ENCODE measurements at places on chromosomes 7 and 10.
A peak's percentile ranks its signal among the peaks of the same experiment; 100 is the strongest.

- DNase-seq, result no peak
Observed at GRCh38 chr10:132094581-132095234, 29.0 kb downstream of the JAKMIP3 start.

DNA sequence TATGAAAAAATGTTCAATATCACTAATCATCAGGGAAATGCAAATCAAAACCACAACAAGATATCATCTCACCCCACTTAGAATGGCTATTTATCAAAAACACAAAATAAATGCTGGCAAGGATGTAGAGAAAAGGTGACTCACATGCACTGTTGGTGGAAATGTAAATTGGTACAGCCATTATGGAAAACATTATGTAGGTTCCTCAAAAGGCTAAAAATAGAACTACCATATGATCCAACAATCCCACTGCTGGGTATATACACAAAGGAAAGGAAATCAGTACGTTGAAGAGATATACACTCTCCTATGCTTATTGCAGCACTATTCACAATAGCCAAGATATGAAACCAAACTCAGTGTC, 50.2 kb downstream of the CDK1 start:
- DNase-seq, result no peak

GRCh38 chr7:823649-824048, 8.6 kb upstream of the SUN1 start:
- no peak for DNase-seq

DNA sequence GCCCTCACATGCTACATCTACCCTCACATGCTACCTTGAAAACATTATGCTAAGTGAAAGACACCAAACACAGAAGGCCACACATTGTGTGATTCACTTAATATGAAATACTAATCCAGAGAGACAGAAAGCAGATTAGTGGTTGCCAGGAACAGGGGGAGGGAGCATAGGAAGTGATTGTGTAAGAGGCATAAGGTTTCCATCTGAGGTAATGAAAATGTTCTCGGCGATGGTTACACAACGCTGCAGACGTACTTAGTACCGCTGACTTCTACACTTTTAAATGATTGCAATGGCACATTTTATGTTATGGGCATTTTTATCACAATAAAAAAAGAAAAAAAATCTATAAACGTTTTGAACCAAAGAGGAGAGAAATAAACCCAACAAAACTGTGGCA, 742.3 kb downstream of the TYW1 start:
- DNase-seq, result no peak

- DNase-seq, result no peak
Observed at GRCh38 chr7:148127374-148127773, 463.2 kb upstream of the C7orf33 start.

GRCh38 chr7:33965183-33965744, 59.9 kb downstream of the BMPER start:
- DNase-seq, result no peak

DNA sequence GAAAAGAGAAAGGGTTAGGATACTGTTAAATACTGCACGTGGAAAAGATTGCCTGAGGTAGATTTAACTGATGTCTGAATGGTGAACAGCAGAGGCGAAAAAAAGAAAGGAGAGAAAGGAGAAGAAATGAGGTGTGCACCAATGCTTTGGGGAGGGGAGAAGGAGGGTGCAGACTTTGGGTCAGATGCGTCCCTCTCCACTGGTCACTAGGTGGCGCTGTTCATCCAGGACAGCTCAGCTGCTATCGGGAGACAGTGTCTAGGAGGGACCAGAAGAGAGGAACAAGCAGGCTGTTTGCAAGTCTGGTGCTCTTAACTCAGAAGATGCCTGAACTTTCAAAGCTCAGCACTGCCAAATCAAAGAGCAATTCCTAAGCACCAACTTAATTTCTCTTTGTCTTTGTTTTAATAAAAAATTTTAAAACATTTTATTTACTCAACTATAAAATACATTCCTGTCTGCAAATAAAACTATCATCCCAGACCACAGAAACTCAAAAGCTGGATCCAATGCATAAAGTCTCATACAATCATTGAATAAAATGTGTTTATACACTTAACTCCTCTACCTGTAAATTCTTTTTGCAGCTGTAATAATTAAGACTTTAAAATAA, 83.9 kb upstream of the PDLIM1 start:
- no peak for DNase-seq

DNA sequence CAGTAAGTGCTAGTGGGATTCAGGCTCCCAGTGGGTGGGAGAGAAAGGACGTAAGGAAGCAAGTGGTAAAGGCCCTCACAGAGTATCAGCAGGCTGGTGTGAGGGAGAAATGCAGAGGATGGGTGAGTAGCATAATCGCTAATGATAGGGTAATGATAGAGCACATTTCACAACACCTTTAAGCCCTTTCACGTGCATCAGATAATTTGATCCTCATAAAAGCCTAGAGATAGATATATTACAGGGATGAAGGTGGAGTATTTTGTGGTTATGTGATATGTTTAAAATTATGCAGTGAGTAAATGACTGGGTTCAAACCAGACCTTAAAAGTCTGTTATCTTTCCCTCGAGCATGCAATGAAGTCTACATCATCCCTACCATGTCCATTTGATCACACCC, 10.3 kb downstream of the LEP start:
- DNase-seq, result no peak

- DNase-seq, result no peak
Observed at GRCh38 chr7:150895809-150896208, 43.5 kb downstream of the AOC1 start.

DNA sequence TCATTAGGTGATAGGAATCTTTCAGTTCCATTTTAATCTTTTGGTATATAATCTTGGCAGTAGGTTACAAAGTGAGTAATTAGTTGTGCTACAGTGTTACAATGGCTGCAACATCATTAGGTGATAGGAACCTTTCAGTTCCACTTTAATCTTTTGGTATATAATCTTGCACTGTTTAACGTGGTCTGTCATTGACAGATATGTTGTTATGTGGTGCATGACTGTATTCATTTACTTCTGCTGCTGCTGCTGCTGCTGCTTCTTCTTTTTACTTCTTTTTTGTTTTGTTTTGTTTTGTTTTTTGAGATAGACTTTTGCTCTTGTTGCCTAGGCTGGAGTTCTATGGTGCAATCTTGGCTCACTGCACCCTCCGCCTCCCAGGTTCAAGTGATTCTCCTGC, 28.6 kb downstream of the ST7 start:
- no peak for DNase-seq

DNA sequence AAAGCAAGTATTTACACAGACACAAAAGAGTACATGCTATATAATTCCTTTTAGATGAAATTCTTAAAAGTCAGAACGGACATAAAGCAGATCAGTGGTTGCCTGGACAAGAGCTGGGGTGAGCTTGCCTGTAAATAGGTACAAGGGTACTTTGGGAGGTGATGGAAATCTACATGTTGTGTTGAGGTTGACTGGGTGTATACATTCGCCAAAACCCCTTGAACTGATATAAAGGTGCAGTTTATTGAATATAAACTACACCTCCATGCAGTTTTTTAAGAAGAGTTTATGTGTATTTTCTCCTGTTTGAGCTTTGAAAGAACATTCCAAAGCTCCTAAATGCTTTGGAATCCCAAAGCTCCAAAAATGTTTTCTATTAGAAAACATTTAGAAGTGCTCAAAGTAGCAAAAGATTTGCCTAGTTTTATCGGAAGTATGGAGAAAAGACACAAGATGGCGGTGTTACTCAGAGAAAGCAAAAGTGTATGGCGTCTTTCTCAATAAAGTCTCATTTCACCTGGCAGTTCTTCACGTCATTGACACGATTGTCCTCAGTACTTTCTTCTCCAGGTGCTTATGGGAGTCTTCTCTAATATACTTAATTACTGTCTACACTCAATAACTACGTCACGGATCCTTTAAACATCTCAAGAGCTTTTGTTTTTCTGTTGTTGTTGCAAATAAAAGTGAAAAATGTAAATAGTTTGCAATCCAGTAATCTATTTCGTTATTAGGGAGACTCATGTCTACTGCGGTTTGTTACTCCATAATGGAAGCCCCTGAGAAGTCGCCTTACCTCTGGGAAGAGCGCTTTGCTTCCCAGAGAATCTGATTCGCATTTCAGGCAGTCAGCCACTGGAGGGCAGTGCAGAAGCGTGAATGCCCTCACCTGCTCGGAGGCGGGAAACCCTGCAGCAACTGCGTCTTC, 14.7 kb upstream of the SEC61G start:
- peak; percentile 20 for DNase-seq

- DNase-seq, result no peak
Observed at GRCh38 chr10:16673443-16673842, 143.8 kb downstream of the RSU1 start.

GRCh38 chr10:25078658-25079431, 62.4 kb downstream of the THNSL1 start:
- no peak for DNase-seq

DNA sequence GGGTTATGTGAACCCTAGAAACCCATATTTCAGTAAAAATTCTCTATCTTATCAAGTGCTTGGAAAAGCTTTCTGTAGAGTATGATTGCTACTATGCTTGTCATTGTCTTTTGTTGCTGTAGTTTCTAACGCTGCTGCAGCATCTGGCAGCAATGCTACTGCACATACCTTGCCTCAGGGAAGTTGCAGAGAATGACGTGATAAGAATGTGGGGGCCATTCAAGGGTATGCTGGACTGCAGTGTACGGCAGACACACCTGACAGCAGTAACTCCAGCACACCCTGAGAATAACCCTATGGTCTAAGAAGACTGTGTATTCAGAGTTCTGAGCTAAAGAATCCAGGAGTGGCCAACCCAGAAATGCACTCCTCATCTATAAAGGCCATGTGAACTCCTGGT, 20.5 kb downstream of the TRIM4 start:
- DNase-seq, result no peak

DNA sequence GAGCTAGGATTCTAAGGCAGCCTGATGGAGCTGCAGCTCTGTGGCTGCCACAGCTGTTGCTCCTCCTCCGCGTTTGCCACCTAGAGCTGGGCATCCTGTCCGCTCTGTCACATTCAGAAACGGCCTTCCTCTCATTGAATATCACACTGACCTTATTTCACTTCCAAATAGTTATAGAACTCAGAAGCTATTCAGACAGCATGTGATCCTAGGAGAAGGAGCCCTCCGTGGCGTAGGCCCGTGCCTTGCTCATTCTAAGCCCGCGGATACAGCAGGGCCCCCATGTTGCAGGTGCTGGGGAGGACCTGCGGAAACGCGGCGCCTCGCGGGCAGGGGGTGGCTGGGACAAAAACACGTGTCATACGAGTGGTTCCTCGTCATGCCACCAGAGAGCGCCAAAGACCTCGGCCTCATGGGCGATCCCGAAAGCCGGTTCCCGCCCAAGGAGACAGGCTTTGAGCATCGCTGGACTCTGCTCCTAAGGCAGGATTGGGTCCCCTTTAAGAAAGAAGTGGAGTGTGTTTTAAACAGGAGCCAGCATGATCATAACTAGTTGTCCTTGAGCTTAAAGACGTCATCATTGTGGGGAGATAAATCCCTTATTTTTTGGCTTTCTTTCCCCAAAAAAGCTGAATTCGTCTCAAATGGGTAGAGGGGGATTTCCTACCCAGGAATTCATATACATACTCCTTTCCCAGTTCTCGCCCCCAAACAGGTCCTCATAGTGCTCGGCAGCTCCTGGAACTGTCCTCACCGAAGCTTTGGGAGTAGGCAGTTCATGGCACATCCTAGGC, 17.9 kb upstream of the FIGNL1 start:
- peak; percentile 49 for DNase-seq

DNA sequence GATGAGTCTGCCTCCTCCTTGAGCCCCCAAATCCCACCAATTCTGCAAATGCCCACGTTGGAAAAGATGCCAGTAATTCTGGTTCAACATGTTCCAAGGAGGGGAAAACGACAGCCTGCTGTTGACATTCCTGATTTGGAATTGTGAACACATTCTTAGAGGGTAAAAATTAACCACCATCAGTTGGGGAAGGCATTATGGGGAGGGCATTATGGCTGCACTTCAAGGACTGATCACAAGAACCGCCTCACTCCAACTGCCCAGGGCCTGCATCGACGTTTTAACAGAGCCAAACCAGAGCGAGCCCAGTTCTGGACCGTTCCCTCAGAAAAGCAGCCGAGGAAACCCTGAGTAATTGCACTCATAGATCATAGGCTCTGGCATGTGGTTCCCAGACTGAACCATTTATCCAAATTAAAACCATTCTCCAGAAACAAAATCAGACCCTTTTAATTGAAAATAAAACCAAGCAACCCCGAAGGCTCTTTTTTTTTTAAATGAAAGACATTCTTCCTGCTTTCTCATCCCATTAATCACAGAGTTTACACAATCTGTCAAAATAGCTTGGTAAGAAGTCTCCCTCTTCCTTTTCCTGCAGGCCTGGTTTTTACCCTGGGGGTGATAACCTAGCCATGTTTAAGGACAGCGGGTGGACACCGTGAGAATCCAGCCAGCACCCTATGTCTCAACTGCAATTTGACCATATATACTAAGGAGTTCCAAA, 8.0 kb downstream of the TNS3 start:
- no peak for DNase-seq

DNA sequence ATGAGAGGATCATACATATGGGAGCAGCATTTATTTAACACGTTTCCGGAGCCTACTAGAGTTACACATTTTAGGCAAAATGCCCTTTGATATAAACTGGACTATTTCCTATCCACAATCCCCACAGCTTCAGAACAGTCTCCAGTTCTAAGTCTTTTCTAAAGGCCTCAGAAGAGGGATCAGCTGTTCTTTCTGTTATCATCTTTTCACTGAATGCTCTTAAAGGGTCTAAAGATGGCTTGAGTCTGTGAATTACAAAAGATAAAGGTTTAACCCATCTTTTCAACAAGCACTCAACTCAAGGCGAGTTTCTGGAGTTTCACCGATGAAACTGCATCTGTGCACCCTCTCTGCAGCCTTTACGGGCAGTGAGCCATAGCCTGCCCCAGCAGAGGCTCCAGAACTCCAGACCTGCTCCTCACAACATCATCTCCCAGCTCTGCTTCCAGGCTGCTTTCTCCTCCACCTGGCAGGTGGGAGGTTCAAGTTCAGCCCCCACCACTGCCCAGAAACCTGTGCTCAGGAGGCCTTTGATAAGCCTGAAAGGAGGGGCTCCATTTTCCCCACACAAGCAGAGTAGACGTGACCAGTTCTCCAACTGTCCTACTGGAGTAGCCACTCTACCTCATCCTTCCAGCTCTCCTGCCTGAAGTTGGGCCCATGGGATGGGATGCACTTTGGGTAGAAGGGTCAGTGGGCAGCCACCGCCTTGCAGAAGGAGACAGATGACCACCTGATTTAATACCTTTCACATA, 53.4 kb downstream of the HSPA12A start:
- DNase-seq, result no peak

- DNase-seq, result no peak
Observed at GRCh38 chr10:943334-944033, 12.0 kb upstream of the LARP4B start.

GRCh38 chr10:89857431-89858042, 156.1 kb downstream of the KIF20B start:
- DNase-seq, result no peak

- DNase-seq, result no peak
Observed at GRCh38 chr10:73205081-73205480, 37.2 kb downstream of the FAM149B1 start.
